ENCODE measurements at places on chromosomes 2 and 18.

GRCh38 chr2:131127076-131127475 lies 21.9 kb downstream of the PLEKHB2 start:
- no peak for DNase-seq

GRCh38 chr2:75375646-75376582 lies 176.6 kb upstream of the TACR1 start:
- no peak for DNase-seq

- DNase-seq: no peak
Measured at GRCh38 chr2:14677039-14677438, 44.5 kb downstream of the LRATD1 start.

- no peak for DNase-seq
Measured at GRCh38 chr2:106156305-106157296, 37.5 kb downstream of the UXS1 start.

GRCh38 chr2:235621736-235622135 lies 127.9 kb downstream of the AGAP1 start:
- DNase-seq: no peak

DNA sequence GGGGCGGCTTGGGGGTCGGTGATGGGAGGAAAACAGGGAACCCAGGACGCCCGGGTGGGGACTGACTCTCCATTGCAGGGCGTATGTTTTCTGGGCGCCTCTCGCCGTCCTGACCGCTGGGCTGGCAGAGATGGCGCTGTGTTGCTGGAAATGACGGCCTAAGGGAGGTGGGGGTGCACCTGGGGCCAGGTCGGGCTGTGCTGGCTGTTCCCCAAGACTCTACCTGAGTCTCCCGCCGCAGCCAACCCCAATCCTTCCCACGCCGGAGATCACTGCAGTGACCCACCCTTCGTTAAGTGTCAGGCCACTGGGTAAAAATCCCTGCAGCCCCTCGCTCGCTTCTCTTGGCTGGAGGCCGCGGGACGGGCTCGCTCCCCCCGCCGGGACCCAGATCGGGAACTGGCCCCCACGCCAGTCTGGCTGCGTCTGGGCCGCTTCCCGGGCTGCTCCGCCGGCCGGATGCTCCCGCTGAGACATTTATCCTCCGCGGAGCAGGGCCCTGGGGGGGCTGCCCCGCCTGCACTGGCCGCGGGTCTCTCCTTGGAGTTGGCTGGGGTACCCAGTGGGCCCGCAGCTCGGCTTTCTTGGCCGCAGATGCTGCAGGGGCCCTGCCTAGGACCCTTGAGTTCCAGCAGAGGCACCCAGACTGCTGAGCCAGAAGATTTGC lies 7.8 kb upstream of the ARMC9 start:
- no peak for DNase-seq

- DNase-seq: no peak
Measured at GRCh38 chr2:27074738-27075565, 3.5 kb upstream of the EMILIN1 start.

GRCh38 chr18:23244401-23244800 lies 109.1 kb downstream of the CABLES1 start:
- DNase-seq: no peak

GRCh38 chr2:150513647-150514046 lies 26.2 kb upstream of the RND3 start:
- DNase-seq: no peak

DNA sequence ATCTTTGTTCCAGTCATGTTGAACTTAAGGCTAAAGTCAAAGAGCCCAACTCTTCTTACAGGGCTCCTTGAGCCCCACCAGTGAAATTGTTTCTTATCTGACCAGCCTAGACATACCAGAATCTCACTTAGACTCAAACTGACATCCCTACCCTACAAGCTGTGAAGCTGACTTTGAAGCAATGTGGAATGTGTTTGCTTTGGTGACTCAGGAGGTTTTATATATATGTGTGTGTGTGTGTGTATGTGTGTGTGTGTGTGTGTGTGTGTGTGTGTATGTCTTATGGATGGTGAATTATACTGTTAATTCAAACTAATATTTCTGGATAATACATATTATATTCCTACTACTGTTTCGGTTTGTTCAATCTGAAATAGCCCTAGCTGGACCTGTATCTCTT lies 67.3 kb downstream of the CAMKMT start:
- no peak for DNase-seq

DNA sequence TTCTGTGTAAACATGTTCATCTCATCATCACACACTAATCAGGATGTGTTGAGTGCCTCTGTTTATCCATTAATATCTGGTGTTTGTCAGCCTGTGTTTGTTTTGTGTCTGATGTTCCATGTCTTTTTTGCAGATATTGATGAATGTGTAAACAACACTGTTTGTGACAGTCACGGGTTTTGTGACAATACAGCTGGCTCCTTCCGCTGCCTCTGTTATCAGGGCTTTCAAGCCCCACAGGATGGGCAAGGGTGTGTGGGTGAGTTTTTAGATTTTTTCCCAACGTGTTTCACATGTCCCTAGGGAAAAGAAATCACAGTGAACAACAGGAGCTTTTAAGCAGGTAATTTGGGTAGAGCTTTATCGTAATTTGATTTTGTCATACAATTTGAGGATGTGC lies 133.7 kb upstream of the RASGRP3 start:
- no peak for DNase-seq

GRCh38 chr2:1654696-1655374 lies 89.5 kb downstream of the PXDN start:
- DNase-seq: no peak

DNA sequence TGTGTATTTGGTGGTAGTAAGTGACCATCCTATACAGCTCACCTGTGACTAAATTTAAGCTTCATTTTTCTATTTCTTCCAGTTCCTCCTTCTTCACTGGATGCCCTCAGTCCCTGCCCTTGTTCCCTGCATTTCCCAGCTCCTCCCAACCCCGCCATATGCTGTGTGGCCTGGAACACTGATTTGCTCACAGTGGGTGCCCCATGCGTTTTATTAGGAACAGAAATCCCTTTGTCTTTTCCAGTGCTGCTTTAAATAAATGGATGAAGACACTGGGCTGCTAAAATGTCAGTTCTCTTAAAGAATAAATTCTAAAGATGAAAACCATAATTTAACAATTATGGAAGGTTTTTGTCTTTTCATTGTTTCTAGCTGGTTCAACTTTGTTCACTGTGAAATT lies 477.3 kb downstream of the DCDC2C start:
- DNase-seq: no peak

DNA sequence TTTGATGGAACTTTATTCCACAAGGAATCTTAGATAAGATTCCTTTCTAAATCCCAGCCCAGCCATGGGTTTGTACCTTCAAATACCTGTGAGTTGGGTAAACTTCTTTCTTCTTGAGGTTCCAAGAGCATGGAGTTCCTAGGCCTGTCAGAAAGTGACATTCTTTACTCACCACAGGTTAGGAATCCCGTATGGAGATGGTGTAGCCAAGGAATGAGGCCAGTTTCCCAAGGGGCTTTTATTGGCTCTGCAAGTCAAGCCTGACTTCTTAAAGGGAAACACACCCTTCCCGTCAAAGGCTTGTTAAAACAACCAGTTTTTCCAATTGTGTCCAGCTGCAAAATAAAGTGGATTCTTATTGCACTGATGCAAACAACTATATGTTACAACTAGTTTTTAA lies 45.8 kb downstream of the STK17B start:
- DNase-seq: no peak

All from activated naive CD4-positive, alpha-beta T cell (primary cell).